ENCODE measurements at places on chromosomes 12 and 14.

DNA sequence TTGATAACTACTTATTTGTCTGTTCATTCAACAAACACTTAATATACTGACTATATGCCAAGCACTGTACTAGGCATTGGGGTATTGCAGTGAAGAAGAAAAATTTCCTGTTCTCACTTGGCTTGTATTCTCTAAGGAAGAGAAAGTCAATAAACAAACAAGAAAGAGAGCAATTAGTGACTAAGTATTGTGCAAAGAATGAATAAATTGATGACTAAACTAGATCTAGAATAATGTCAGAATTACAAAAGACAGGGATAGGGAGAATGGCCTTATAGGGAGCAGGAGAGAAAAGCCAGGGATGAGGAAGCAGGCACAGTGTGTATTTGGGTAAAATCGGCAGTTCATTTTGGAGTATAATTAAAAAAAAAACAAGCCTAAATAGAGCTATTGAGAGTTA, 4.2 kb upstream of the LIN7A start:
- DNase-seq = no peak

DNA sequence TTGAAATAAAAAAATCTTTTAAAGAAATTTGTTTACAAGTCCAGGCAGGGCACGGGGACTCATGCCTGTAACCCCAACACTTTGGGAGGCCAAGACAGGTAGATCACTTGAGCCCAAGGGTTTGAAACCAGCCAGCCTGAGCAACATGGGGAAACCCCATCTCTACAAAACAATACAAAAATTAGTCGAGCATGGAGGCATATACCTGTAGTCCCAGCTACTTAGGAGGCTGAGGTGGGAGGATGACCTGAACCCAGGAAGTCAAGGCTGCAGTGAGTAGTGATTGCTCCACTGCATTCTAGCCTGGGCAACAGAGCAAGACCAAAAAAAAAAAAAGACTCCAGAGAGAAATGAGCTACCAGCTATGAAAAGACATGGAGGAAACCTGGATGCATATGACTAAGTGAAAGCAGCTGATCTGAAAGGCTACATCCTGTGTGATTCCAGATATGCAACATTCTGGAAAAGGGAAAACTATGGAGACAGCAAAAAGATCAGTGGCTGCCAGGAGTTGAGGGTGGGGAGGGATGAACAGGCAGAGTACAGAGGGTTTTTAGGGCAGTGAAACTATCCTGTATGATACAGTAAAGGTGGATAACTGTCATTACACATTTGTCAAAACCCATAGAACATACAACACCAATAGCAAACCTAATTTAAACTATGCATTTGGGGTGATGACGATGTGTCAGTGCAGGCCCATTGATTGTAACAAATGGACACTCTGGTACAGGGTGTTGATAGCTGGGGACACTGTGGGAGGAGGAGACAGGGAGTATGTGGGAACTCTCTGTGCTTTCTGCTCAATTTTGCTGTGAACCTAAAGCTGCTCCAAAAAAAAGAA, 59.9 kb downstream of the PRKAB1 start:
- DNase-seq = no peak

DNA sequence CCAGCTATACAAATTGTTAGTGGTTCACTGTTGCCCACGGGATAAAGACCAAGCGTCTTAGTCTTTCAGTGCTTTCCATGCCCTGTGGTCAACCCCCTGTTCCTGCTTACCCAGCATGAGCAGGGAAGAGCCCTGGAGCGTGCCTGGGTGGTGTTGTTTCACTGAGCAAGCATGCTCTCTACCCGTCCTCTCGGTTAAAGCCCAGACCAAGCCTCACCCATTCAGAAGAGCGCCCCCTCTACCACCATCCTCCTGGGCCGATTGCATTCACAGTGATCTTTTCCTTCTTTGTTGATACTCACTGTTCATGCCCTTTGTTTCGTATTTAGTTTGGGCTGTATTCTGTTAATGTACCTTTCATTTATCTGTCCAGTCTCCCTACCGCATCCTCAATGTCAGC, 25.1 kb downstream of the DYRK4 start:
- DNase-seq = no peak

- DNase-seq = no peak
Measured at GRCh38 chr12:116200812-116201211, 76.7 kb downstream of the MED13L start.

DNA sequence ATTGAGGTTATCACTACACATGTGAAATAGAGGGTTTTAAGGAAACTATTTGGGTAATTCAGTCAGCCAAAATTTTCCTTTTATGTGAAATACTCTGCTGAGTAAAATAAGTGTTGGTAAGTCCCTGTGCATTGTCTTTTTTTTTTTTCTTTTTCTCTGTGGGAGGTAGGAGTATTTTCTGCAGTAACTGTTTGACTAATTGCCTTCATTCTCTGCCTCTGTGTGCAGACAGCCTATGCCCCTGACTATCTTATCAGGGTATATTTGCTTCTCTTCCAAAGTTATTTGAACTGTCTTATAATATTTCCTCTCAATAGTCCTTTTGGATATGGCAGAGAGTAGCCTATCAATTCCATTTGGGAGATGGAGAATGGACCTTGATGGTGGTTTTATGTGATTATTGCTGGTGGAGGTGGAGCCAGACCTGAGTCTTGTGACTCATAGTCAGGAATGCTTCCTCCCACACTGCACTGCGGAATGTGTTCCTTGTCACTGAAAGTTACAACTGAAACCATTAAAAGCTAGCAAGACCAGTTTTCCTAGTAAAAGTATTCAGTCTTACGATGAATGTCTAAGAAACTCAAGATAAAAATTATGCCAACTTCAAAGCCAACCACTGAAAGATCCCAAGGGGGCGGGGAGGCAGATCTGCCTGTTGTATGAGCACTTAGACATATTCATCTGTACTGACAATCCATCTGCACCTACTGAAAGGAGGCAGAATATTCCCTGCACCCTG, 40.9 kb upstream of the STXBP6 start:
- DNase-seq = no peak

GRCh38 chr12:101885912-101886561, 8.7 kb downstream of the DRAM1 start:
- DNase-seq = no peak

DNA sequence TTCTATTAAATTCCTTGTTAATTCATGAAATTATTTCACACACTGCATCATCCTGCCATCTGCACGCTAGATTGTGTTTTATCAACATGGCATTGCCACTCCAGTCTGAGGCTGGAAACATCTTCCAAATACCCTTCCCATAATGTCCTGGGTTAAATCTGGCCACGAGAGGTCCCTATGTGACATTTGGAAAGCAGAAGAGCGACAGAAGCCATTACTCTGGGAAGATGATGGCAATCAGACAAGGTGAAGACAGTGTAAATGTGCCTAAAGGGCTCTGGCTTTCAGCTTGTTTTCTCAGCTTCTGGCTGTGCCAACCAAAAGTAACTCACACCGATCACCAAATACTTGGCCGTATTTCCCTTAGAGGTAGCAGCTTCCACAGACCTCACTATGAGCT, 144.8 kb downstream of the CAPZA3 start:
- DNase-seq = no peak

- DNase-seq = no peak
Measured at GRCh38 chr12:14169281-14169680, 187.9 kb upstream of the GRIN2B start.

- no peak for DNase-seq
Measured at GRCh38 chr12:27319409-27319808, 13.2 kb upstream of the BMAL2 start.

DNA sequence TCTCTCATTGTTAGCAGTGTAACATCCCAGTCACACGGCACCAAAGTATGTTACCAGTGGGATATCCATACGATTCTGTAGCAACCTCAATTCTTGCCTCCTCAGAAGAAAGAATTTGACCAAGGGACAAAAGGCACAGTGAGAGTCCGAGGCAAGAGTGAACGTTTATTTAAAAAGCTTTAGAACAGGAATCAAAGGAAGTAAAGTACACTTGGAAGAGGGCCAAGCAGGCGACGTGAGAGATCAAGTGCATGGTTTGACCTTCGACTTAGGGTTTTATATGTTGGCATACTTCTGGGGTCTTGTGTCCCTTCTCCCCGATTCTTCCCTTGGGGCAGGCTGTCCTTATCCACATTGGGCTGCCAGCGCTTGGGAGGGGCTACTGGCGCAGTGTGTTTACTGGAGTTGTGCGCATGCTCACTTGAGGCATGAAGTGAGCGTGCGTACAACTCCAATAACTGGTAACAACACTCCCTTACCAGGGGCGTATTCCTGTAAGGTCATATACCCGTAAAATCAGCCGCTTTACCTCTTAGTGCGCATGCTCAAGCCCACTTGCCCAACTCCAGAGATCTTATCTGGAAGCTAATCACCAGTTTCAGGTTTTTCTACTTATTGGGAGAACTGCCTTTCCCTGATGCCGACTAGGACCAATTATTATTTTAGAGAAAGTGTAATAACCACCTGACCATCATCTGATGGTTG, 71.7 kb downstream of the FAR2 start:
- DNase-seq = no peak

DNA sequence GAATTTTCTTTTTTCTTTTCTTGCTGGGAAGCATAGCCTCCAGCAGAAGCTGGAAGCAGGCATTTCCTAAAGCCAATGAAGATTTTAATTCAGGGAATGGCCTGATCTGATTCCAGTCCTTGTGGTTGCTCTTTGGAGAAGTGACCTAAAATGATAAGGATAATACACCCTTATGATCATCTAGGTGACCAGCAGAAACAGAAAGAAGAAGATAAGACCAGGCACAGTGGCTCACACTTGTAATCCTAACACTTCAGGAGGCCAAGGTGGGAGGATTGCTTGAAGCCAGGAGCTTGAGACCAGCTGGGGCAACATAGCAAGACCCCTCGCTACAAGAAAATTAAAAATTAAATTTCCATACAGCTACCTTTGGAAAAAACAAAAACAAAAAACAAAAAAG, 51.2 kb downstream of the EEA1 start:
- DNase-seq = no peak

- DNase-seq = no peak
Measured at GRCh38 chr12:41151793-41152192, 36.3 kb upstream of the PDZRN4 start.

GRCh38 chr14:104784846-104785707, 10.5 kb downstream of the AKT1 start:
- DNase-seq = no peak

- no peak for DNase-seq
Measured at GRCh38 chr12:56716458-56716857, 8.6 kb downstream of the NACA start.

DNA sequence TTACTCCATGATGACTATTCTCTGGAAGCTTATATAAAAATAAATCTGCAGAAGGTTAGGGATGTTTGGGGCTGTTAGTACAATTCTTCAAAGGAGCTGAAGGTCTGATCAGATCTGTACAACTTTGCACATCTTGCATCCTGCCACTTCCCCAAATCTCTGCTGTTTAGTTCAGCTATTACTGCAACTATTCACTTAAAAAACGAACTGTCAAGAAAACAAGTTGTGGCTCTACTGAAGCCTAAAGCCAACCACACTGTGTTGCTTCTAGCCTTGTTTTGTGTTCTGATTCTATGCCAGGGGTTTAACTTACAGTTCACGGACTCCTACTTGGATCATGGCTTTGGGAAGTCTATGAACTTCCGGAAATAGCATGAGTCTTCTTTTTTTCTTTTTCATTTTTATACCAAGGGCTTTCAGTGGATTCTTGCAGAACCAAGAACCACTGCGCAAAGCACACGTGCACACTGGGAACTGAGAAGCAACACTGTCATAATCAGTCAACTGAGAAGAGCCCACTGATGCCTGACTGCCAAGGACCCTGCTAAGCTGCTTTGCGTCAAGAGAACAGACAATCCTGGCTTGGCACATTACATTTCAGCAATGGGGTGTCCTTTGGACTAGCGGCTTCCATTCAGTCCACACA, 66.3 kb upstream of the EEA1 start:
- no peak for DNase-seq

- no peak for DNase-seq
Measured at GRCh38 chr14:103149351-103150237, 26.3 kb downstream of the TNFAIP2 start.
